Activated CD8-positive, alpha-beta memory T cell treated with anti-CD3 and anti-CD28 coated beads for 1 hour (primary cell): ENCODE measurements at places on chromosomes 11 and 22.

GRCh38 chr11:18225913-18226312 is 10.7 kb downstream of the SAA4 start:
- no peak for DNase-seq

DNA sequence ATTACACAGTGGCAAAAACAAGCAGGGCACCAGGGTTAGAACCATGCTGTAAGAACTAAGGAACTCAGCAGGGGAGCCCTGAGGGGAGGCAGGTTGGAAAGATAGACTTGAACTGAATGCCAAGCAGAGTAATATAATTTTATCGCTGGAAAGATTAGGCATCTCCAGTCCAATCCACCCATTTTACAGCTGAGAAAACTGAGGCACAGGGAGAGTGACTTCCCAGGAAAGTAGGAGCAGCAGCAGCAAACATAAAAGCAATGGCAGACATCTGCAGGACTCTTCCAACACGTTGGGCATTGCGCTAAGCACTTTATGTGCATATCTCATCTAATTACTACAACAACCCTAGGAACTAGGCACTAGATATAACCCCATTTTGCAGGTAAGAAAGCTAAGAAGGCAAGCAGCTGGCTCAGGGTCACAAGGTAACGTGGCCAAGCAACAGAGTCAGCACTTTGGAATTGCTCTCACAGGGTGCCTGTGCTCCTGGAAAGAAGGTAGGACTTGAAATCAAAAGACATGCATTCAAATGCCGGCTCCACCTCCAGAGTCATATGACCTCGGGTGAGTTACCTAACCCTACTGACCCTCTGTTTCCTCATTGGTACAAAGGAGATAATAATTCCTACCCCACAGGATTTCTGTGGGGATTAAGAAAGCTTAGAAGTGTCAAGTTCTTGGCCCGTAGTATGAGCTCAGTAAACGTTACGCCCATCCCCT is 215.3 kb downstream of the BARX2 start:
- no peak for DNase-seq

DNA sequence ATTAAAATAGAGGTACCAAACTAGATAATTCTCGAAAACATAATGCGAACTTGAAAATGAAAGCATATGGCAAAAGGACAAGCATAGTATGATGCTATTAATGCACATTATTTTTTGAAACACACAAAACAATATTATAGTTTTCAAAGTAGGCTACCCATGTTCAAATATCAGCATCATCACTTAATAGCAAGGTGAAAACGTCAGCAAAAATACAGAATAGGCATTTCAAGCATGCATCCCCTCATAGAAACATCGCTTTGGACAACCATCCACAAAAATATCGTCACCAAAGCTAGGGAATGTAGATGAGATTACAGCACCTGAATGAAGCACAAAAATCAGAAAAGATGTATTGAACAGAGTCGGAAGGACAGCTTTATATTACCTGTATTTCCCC is 814.5 kb upstream of the LRRC4C start:
- DNase-seq = no peak

GRCh38 chr11:65159012-65159411 is 11.0 kb upstream of the SPDYC start:
- DNase-seq = no peak

DNA sequence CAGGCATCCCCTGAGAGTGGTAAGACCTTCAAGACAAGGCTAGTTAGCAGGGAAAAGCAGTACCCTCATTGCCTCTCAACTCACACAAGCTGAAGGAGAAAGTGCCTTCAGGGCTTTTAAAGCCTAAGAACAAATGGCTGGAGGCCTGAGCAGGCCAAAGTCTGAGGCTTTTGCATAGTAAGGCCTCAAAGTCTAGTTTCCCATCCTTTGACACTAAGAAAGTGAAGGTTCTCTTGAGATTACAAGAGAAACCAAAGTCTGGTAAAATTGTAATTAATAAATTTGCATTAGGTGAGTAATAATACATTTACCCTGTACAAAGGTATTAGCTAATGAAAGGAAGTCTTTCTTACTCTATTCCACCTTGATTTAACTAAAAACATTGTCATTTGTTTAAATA is 47.0 kb upstream of the CCDC89 start:
- no peak for DNase-seq

DNA sequence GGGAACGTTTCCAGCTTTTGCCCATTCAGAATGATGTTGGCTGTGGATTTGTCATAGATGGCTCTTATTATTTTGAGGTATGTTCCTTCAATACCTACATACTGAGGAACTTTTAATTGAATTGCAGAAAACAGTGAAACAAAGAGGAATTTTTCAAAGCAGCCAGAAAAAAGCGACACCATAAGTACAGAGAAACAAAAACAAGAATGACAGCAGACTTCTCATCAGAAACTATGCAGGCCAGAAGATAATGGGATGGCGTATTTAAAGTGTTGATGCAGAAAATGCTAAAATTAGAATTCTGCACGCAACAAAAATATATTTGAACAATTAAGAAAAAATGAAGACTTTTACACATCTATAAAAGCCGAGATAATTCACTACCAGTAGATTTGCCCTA is 95.4 kb upstream of the TIMP3 start:
- DNase-seq = no peak

DNA sequence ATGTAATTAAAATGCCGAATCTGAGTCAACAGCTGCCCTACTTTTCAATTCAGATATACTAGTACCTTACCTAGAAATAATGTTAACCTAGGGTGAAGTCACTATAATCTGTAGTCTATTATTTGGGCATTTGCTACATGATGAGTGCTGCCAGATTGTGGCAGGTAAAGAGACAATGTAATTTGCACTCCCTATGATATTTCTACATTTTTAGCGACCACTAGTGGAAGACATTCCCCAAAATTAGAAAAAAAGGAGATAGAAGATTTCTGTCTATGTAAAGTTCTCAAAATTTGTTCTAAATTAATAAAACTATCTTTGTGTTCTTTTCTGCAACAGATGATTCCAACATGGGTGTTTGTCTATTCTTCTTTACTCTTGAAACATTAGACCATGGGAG is 14.1 kb downstream of the MS4A1 start:
- no peak for DNase-seq

GRCh38 chr11:30018495-30018894 is 1.7 kb upstream of the KCNA4 start:
- DNase-seq = no peak

- DNase-seq = no peak
These were observed 29.5 kb downstream of the TRIOBP start for GRCh38 chr22:37726241-37726887.

- DNase-seq = no peak
These were observed 11.9 kb downstream of the TOM1 start for GRCh38 chr22:35311551-35311999.

DNA sequence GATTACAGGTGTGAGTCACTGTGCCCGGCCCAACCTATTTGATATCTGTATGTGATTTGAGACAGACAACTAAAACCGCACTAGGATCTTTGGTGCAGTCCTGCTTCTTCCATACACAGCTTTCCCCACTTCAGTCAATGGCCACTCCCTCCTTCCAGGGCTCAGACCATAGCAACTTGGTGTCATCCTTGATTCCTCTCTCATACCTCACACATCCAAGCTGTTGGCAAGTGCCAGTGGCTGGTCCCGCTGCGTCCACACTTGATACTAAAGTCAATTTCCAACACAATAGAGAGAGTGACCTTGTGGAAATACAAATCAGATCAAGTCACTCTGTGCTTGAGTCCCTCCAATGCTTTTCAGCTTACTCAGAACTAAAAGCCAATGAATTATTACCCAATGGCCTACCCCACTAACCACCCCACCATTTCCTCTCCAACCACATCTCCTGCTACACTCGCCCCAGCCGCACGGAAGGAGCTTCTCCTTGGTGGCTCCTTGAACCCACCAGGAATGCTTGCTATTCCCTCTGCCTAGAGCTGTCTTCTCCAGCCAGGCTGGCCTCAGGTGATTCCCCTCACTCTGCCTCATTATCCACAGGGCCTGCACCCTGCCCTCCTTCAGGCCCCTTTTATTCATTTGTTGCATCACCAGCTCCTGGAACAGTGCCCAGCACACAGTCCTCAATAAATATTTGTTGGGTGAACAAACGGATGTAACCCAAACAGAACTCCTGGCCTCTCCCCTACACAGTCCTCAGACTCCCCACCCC is 12.9 kb downstream of the ABTB2 start:
- DNase-seq = no peak

DNA sequence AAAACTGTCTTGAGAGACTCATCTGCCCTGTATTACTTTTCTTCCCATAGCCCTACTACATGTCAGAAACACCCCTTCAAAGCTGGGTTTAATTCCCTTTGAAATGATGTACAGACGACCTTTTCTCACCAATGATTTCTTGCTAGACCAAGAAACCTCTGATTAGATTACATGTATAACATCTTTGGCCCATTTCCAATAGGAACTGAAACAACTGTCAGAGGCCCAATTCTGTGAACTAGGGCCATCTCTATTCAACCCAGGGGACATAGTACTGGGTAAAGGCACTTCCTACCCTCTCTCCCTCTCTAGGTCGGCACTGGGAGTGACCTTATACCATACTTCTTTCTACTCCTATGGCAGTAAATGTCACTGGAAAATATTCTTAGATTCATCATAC is 19.4 kb downstream of the NPAT start:
- no peak for DNase-seq

- DNase-seq = no peak
These were observed 13.5 kb upstream of the SORL1-AS1 start for GRCh38 chr11:121466063-121466794.

GRCh38 chr11:76230392-76230791 is 24.1 kb upstream of the WNT11 start:
- DNase-seq = no peak

DNA sequence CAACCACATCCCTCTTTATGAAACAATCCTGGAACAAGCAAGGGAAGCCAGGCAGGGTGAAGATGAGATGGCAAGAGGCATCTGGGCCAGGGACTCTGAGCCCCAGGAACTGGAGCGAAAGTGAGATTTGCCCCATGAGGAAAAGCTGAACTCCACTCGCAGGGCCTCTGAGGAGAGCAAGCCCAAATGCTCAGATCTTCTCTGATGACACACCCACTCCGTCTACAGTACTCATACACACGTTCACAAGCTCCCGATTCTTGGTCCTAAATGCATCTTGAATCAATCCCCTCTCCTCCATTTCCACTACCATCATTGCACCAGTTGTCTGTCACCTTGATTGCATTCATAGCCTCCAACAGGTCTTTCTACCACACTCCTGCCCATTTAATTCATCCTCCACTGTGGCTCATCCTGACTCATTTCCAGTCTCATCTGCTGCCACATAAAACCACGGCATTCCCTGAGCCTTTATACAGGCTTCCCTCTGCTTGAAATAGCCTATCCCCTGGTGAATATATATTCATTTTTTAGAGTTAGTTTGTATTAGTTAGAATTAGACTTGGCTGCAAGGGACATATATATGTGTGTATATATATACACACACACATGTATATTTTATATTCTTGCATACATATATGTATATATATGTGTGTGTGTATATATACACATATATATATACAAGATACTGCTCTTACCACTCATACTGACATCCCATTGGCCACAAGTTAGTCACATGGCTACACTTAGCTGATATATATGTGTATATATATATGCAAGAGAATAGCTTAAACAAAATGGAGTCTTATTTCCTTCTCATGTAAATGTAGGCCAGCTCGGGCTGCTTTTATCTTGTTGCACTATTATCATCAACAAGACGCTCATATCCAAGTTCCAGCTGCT is 1.4 kb upstream of the APOA5 start:
- no peak for DNase-seq

GRCh38 chr22:17060126-17060525 is 24.7 kb upstream of the IL17RA start:
- DNase-seq = no peak

- peak; percentile 49 for DNase-seq
These were observed 115.4 kb downstream of the KIAA1671 start for GRCh38 chr22:25067851-25068421.

DNA sequence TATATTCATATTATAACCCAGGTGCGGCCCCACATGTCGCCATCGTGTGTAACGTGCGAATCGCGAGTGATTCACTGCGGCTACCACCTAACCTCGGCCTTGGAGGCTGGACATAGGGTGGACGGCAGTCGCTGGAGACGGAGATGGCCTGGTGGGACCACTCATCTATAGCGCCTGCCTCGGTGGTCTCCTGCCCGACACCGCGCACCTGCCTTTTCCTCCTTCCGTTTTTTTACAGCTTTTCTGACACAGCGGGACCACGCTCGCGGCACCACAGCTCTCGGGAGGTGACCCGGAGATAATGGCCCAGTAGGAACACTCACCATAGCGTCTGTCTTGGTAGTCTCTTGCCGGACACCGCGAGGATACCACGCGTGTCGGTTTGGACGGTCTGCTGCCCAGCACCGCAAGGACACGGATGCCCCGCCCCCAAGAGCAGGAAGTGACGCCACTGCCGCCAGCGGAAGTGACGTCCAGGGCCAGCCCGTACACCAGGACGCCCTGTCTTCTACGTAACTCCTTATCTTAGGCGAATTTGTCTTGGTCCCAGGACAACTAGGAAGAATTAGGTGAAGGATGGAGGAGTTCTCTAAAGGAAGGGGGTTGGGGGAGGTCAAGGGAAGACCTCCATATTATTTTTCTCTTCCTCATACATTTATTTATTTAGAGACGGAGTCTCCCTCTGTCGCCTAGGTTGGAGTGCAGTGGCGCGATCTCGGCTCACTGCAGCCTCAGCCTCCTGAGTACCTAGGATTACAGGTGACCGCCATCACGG is 6.4 kb downstream of the SNU13 start:
- DNase-seq = peak; percentile 51

DNA sequence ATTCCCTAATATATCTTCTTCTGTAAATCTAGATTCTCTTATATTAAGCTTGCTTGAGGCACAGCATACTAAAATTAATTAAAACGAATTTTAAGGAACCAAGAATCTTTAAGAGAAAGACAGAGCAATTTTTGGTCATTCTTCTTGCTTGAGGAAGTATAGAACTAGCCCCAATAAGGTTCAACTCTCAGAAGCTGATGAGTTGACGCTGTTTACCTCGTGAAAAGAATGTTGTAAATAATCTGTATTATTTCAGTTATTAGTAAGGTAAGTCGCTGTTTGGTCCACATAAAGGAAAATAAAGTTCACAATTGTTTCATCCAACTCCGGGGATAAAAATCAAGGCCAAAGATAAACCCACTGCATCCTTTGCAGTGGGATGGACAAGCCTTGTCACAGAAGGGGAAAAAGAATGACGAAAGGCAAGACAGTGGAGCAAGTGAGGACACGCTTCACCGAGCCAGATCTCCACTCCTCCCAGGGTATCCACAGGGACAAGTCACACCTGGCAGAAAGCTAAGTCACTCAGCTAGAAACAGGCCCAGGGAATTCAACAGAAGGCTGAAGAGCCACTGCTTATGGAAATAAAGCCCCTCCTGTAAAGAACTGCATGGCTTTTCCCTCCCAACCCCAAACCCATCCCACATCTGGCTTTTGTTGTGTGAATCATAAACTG is 752 bp downstream of the POU2AF1 start:
- DNase-seq = no peak

- no peak for DNase-seq
These were observed 55.4 kb upstream of the B3GNT6 start for GRCh38 chr11:76978818-76979217.

DNA sequence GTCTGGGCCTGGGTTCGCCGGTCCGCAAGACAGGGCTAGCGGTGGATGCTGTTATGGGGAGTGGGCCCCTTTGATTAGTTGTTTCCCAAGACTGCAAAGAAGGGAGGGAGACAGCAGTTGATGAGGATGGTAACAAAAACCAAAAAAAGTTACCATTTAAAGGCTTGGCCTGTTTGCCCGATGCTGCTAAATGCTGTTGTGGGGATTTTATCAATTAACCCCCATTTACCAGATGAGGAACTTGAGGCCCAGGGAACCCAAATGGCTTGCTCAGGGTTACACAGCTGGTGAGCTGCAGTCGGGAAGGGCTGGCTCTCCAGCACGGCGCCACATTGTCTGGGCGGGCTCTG is 3.4 kb downstream of the TRPT1 start:
- DNase-seq = no peak

GRCh38 chr11:33567004-33567403 is 133.6 kb downstream of the C11orf91 start:
- DNase-seq = no peak
